Fibroblast of mammary gland (primary cell): ENCODE measurements at places on chromosomes 7 and 10.

DNA sequence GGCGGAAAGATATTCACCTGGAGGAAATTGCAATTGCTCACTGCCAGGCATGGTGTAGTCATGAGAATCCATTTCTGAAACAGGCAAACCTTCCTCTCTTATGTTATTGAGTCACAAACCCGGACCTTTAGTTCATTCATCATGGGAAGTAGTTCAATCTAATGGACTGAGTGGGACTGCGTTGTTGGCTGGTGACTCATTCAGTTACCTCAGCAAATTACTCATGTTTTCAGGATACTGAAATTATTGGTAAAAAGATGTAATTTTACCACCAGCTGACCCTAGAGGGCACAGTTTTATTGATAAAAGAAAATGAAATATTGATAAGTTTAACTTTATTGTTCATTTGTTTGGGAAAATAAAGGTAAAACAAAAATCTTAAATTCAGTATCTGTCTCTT, 1194.4 kb upstream of the SORCS1 start:
- DNase-seq: peak; percentile 97

- DNase-seq: no peak
Measured at GRCh38 chr10:45457487-45457886, 83.5 kb downstream of the ALOX5 start.

DNA sequence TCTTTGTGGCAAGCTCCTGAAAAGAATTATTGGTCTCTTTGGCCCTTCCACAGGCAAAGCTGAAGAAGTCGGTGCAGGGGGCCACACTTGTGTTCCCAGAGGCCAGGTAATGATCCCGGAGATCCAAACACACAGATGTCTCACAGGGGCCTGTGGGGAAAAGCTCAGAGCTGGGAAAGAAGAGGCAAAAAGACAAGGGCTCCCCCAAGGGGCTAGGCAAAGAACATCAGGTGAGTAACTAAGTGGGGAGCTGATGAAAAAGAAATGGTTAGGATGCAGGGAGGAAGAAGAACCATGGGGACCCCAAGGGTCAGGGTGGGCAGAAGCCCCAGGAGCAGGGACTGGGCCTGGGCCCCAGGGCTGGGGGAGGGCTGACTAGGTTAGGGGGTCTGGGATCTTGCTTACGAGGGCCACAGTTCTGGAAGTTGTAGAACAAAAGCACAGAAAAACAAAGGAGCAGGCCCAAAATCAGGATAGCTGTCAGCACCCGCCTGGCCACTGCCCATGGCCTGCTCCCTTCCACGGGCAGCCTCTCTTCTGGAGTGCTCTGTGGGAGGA, 1.1 kb downstream of the KEL start:
- no peak for DNase-seq

DNA sequence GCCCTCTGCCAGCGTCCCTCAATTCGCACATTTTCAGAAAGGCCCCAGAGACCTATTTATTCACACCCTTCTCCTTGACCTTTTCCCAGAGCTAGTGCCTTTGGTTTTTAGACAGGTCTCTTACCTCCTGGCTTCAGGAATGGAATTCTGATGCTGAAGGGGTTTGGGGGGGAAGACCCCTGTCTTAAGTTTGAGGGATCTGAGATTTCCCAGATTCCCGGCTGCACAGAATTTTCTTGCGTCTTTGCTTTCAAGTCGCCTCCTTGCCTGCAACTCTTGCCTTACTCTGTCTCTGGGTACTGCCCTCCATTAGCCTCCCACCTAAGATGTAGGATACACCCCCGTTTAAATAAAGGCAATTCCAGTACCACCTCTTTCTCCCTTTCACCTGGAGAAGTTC, 1.9 kb downstream of the GATA3 start:
- DNase-seq: no peak
